ENCODE measurements at places on chromosomes 13 and 19.

GRCh38 chr13:93951951-93952350 is 527.5 kb downstream of the DCT start:
- DNase-seq, result no peak

DNA sequence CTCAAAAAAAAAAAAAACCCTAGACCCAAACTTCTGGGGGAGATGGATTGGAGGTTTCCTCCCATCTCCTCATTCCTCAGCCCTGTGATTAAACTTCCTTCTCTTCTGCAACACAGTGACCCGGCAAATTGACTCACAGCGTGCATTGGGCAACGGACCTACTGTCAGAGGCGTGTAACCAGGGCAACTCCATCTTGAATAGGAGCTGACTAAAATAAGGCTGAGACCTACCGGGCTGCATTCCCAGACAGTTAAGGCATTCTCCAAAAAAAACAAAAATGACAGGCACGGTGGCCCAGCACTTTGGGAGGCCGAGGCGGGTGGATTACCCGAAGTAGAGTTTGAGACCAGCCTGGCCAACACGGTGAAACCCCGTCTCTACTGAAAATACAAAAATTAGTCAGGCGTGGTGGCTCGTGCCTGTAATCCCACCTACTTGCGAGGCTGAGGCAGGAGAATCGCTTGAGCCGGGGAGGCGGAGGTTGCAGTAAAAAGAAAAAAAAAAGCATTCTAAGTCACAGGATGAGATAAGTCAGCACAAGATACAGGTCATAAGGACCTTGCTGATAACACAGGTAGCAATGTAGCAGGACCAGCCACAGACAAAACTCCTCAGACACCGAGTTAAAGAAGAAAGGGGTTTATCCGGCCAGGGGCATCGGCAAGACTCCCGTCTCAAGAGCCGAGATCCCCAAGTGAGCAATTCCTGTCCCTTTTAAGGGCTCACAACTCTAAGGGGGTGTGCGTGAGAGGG is 5.4 kb upstream of the NLRP7 start:
- no peak for DNase-seq

DNA sequence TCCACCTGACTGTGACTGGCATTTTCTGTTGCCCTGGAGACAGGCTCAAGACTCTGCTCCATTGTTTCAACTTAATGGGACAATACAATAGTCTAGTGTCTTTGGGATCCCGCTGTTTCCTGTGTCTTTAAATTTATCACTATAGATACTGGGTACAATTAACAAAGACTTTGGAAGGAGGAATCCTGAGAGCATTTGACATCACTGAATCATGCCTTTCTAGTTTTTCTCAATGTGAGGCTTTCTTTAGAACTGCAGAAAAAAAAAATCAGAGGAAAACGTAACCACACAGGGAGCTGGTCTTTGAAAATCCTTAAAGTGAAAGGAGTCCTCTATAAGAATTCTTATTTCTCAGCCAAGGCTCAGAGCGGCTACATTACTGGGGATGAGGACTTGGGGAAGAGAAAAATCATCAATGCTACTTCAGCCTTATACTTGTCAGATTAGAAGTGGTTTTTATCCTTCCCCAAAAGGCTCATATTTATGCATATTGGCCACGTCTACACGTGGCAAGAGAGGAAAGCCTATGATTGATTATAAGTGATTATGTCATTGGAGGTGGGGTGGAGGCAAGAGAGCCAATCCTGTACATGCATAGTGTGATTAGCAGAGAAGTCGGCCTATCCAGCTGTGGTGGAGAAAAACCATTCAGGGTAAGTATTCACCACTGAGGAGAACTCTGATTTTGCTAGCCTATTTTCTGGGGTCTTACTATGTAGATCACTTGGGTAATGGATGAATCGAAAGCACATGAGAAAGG is 34.4 kb upstream of the UBL3 start:
- DNase-seq, result no peak

GRCh38 chr13:99311748-99312492 is 4.7 kb upstream of the GPR183 start:
- DNase-seq, result no peak

GRCh38 chr19:17159466-17160393 is 55.4 kb upstream of the USE1 start:
- no peak for DNase-seq

DNA sequence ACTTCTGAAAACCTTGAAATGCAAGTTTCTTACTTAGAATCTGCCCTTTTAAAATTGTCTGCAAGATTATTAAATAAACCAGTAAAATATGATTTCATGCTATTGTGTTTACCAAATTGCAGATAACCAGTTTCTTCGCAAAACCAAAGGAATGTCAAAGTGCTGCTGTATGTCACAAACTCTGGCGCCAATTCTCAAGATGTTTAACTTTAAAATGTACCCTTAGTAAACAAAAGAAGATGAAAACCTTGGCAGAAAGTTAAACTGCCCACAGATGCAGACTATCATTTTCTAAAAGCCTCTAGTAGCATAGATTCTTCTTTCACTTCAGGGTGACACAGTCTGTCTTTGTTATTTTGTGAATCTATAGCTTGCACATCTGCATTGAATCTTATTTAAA is 189.2 kb downstream of the SLITRK6 start:
- no peak for DNase-seq

GRCh38 chr19:35223084-35223790 is 5.3 kb downstream of the FAM187B start:
- DNase-seq, result no peak

- no peak for DNase-seq
Observed at GRCh38 chr13:30338331-30338851, 31.0 kb upstream of the KATNAL1 start.

- no peak for DNase-seq
Observed at GRCh38 chr19:464208-464545, 3.3 kb upstream of the SHC2 start.

GRCh38 chr13:32804673-32805230 is 211.5 kb upstream of the KL start:
- no peak for DNase-seq

GRCh38 chr13:110108348-110109139 is 198.4 kb downstream of the COL4A1 start:
- DNase-seq, result no peak
